ENCODE measurements at places on chromosomes 12 and 14.

- DNase-seq: no peak
Observed at GRCh38 chr14:80695869-80696268, 245.7 kb downstream of the CEP128 start.

DNA sequence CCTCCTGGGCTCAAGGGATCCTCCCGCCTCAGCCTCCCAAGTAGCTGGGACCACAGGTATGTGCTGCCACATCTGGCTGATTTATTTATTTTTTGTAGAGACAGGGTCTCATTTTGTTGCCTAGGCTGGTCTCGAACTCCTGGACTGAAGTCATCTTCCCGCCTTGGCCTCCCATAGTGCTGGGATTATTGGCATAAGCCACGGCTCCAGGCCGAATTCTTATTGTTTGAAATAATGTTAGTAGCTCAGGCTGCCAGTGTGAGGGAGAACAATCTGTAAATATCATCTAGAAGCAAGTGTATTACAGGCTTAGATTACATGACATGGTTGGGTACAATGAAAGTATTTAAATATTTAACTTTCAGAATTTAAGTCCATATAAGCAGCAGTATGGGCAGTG lies 8.2 kb downstream of the ACTR6 start:
- DNase-seq: no peak

DNA sequence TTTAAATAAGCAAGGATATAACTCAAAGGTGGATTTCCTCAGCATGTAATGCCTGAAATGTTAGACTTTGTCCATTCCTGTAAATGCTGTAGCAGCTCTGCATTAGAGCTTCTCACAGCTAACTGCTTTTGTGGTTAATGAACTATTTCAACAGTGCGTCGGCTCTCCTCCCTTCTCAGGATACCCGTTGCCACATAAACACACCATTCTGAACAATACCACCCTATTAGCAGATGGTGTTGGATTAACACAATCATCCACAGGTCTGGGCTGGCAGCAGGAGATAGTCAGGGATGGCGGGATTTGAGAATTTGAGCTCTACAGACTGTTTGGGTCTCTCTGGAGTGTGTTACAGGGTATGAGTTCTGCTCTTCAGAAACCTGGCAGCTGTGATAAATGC lies 33.5 kb upstream of the C12orf42 start:
- DNase-seq: no peak

GRCh38 chr14:50791201-50791600 lies 39.8 kb downstream of the NIN start:
- DNase-seq: no peak

DNA sequence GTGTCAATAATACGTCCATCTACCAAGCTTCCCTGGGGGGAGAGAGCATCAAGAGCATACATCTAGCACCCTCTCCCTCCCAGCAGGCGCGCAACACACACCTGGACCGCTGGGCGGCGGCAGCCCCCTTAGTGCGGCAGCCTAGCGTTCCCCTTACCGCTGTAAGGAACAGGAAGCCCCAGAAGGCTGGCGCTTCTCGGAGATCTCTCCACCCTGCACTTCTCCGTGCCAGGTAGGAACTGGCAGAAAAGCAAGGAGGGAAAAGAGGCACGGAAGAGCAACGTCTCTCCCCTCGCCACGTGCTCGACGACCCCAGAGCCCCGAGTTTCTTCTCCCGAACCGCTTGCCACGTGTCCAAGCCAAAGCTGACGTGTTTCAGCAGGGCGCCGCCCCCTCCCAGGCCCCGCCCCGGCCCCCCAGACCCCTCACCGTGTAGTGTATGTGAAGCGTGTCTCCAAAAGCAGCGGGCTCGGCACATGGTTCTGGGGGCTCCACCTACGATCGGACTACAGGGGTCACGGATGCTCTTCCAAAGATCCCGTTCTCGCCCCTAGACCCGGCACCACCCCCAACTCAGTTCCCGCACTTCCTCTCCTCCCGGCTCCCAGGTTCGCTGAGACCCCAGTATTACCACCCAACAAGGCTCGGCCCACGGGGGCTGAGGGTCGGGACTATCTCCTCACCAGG lies 532 bp downstream of the FKBP11 start:
- no peak for DNase-seq

DNA sequence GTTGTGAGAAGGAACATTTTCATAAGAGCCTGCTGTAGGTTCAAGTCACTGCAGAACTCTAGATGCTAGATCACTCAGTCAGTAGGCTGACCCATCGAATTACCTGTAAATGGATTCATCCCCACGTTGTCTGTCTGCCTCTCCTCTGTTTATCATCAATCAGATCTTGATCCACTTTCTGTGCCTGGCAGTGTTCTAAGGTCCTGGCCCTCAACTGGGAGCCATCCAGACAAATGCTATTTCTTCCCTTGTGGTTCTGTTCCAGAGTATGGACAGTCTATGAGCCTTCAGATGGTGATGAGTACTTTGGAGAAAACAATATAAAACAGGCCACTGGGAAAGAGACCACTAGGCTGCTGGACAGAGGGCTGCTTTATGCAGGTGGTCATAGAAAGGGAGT lies 699.4 kb upstream of the TMEM132C start:
- DNase-seq: no peak

- DNase-seq: no peak
Observed at GRCh38 chr14:60311417-60311816, 62.4 kb downstream of the PPM1A start.

DNA sequence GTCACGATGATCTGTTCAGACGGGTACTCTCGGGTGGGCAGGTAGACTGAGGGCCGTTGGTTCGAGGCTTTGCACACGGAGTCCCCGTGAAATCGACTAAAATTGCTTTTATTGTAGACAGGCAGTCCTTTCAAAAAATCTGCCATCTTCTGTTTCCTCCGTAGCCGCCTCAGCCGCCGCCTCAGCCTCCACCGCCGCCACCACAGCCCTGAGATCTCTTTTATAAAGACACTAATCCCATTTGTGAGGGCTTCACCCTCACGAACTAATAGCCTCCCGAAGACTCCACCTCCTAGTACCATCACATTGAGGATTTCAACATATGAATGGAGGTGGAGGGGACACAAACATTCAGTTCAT lies 74.2 kb downstream of the KLHL28 start:
- no peak for DNase-seq

DNA sequence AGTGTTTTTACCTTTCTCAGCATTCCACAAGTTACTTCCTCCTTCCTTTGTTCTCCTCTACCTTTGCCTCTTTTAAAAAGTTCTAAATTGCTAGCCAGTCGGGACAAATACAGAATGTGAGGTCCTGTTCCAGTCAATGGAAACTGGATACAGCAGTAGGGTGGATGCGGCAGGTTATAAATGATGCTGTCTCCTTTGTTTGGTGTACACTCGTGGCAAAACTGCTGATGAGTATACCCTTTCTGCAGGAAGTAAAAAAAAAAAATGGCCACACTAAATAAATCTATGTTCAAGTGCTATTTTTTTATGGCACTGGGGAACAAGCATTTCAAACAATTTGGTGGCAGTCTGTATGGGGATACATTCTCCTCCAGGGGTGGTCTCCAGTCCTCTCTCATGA lies 27.5 kb downstream of the KLRK1 start:
- no peak for DNase-seq

GRCh38 chr12:104721039-104721405 lies 237.1 kb downstream of the SLC41A2 start:
- no peak for DNase-seq
